ENCODE measurements at places on chromosomes 6 and 20.

DNA sequence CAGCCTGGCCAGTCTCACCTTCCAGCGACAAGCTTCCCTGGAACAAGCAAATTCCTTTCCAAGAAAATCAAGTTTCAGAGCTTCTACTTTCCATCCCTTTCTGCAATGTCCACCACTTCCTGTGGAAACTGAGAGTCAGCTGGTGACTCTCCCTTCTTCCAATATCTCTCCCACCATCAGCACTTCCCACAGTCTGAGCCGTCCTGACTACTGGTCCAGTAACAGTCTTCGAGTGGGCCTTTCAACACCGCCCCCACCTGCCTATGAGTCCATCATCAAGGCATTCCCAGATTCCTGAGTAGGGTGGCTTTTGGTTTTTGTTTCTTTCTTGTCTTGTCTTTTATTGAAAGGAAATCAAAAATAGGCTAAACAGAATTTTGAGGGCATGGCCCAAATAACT lies 24.3 kb downstream of the MYCT1 start:
- no peak for DNase-seq

- no peak for DNase-seq
Observed at GRCh38 chr20:61420781-61421180, 168.7 kb downstream of the CDH4 start.

- DNase-seq: no peak
Observed at GRCh38 chr6:80594461-80594860, 488.0 kb downstream of the BCKDHB start.

DNA sequence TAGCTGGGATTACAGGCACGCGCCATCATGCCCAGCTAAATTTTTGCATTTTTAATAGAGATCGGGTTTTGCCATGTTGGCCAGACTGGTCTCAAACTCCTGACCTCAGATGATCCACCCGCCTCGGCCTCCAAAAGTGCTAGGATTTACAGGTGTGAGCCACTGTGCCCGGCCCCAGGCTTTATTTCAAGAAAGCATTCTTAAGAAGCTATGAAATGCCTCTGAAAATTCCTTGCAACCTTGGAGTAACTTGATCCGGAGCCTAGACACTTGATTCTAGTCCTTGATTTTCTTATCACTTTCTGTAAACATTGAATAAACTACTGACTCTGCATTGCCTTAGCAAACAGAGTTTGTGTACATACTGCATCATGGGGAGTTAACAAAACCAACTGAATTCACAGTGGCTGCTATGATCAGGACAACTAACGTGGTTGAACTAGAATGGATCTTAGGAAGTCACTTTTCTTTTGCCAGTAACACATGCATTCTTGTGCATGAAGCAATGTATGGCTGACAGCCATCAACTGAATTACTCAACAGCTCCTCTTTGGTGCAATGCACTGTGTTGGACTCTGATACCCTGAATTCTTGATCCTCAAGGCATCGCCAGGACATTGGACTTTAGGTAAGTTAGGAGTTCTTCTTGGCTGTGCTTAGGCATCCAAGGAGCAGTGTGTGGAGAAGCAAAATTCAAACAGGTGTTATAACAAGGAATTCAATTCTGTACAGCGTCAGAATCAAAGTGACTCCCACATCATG lies 102.8 kb upstream of the TMEM170B start:
- DNase-seq: no peak

DNA sequence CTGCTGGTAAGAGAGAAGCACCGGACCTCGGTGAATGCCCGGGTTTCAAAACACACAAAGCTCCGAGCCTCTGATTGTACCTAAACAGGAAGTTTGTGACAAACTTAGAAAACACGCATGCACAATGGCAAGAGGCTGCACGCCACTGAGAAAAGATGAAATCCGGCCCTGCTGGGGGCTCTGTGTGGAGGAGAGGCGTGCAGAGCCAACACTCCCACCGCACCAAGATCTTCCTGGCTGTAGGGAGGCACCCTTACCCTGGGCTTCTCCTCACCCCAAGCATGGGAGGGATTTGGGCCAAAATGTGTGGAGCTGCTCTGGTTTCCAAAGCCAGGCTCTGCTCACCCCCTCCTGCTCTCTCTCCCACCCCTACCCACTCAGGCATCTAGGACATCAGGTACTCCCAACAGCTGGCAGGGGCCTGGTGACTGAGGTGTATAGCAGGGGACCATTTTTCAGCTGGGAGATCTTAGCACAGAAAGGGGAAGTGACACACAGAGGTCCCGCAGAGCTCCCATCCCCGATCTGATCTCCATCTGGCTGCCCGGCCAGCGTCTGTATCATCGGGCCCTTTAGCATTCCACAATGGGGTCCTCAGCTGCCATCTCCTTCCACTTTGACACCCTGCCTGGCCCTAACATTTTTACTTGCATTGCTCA lies 84.2 kb downstream of the TRERF1 start:
- no peak for DNase-seq

- no peak for DNase-seq
Observed at GRCh38 chr20:32966881-32967781, 37.1 kb downstream of the SUN5 start.

DNA sequence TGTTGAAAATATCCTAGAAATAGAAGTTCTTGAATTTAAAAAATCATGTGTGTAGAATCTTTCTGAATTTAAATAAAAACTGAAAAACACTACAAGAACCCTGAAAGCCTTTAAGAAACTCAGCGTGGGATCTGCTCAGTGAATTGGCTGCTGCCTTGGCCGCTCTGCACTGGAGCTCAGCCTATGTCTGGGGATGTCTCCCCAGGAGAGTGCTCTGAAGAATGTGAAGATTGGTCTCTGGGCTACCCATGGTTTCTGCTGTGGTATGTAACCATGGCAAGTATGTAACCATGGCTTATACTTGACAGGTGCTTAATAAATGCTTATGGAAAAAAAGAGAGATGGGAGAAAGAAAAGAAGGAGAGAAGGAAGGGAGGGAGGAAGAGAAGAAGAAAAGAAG lies 3.1 kb upstream of the RRAGD start:
- no peak for DNase-seq

- no peak for DNase-seq
Observed at GRCh38 chr6:105278813-105279212, 99.0 kb upstream of the POPDC3 start.

DNA sequence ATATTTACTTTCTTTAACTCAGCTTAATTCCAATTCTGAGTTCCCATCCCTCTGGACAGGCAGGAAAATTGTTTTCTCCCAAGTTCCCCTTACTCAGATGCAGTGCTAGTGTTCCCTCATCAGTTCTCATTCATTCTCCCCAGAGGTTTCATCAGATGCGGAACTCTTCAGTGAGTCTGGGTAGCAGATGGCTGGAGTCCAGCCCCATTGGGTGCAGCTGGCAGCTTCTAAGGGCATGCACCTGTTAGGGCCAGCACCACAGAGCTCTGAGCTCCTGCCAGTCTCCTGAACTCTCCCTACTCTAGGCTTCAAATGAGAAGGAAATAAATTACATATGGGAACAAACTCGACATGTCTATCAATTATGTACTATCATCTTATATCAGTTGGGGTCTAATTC lies 76.6 kb downstream of the SOD2 start:
- no peak for DNase-seq
